ENCODE measurements at places on chromosomes 6 and 20.

GRCh38 chr6:131936156-131936555 is 15.0 kb downstream of the CCN2 start:
- no peak for DNase-seq

- DNase-seq = no peak
Measured at GRCh38 chr6:76439811-76440210, 367.3 kb upstream of the IMPG1 start.

DNA sequence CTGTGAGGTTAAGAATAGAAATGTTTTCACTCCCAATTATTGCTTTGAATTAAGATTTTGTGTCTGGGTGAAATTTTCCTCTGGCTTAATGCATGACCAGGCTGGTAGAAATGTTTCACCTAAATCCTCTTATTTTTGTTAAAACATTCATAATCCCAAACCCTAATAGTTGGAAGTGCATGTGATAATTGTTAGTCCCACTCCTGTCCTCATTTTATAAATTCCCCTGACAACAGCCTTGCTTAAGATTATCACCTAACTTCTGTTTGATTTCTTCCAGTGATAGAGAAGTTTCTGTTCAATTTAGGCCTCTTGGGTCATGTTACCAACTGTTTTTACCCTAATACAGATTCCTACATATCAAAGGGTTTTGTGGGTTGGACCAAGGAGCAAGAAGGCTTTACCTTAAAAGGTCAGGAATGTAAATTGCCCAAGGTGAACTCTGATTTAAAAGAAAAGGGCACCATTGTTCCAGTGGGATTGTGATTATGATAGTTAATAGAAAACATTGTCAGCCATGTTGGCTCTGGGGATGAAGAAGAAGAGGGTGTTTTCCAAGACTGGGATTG is 158.7 kb upstream of the CENPW start:
- no peak for DNase-seq

DNA sequence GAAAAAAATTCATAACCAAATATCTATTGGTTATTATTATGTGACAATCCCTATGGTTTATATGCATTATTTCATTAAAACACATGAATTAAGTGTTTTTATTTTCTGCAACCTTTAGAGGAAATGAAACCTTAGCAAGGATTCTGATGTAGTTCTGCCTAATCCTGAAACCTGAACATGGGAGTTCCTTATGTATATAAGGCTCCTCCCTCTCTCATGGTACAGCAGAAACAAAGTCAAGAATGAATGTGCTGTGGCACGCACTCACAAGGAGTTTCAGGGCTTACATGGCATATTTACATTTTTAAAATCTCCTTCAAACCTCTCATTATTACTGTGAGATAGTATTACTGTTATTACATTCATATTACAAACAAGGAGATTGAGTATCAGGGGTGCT is 426.4 kb upstream of the CITED2 start:
- no peak for DNase-seq

DNA sequence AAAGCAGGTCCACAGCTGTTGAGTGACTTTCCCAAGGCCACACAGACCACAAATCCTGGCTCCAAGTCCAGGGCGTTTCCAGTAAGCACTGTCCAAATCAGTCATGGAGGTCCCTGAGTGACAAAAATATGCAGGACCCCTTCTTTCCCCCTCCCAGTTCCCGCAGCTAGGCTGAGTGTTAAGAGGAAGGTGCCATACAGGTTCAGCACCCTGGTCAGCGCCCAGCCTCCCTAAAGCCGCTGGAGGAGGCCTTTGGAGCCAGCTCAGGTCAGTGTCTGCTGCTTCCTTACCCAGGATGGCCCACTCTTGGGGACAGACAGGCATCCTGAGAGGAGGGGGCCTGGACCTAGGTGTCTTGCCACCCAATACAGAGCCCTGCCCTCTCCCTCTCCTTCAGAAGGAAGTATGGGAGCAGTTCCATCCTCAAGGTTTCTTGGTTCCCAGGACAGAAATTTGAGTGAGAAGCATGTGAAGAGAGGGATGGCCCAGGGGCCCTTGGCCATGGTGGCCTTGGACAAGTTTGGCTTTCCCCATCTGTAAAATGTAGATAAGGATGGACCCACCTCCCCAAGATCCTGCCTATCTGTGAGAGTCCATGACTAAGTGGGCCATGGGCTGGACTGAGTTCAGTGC is 13.2 kb downstream of the TMEM74B start:
- DNase-seq = no peak

GRCh38 chr6:138087593-138088325 is 19.5 kb downstream of the PERP start:
- DNase-seq = no peak

DNA sequence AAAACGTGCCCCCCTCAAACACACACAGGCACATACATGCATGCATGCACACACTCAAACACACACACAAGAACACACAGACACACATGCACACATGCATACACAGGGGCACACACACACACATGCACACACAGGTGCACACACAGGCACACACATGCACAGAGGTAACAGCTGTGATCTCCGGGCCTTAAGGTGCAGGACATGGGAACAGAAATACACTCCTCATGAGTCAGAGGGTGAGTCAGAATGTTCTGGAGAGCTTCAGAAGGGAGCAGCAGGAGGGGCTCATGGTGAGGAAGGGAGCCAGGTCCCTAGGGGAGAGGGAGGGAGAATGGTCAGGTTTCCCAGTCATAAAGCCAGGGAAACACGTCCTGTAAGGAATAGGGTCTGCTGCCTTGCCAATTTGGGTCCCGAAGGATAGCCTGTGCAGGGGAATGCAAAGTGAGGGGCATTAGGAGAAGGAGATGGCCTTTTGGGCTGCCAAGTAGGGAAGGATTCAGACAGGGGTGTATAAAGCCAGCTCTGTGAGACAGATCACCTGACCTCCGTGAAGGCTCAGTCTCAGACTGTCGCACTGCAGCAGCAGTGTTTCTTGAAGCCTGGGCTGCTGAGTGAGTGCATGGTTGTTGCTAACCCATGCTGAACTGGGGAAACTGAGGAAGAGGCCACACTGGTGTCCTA is 123.9 kb downstream of the MAFB start:
- DNase-seq = no peak

DNA sequence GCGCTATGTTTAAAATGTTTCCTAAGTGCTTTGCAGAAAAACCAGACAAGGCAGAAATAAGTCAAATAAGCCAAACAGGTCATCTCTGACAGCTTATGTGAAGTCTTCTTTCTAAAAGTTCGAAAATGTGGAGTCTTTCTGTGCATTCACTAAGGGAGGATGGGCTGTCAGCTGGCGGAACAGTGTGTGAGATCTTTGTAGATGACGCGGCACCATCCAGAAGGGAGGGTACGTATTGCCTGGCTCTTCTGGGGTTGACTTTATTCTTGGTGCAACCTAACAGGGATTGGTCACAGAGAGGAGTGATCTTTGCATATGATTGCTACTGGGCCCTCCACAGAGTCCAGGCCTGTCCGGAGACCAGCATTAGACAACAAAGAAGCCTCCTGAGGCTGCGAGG is 114.5 kb upstream of the EDN1 start:
- no peak for DNase-seq

DNA sequence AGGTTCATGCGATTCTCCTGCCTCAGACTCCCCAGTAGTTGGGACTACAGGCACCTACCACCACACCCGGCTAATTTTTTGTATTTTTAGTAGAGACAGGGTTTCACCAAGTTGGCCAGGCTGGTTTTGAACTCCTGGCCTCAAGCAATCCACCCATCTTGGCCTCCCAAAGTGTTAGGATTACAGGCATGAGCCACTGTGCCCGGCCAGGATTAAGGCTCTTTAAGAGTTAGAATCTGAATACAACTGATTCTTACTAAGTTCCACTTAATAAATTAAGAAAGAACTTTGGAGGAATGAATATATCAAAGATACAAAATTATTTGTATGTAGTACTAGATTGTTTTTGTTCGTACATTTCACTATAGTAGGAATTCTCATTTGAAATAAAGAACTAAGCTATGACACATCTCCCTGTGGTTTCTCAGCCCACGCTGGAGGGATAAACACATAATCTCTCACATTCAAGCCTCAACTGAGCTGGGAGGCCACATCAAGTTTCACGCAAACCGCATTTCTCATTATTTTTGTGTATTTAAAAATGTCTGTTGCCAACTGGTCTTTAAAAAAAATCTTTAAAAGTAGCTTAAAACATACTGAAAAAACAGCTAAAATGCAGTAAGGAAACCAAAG is 34.2 kb downstream of the DTNBP1 start:
- DNase-seq = no peak

- DNase-seq = no peak
Measured at GRCh38 chr20:47392721-47393073, 36.2 kb upstream of the ZMYND8 start.

DNA sequence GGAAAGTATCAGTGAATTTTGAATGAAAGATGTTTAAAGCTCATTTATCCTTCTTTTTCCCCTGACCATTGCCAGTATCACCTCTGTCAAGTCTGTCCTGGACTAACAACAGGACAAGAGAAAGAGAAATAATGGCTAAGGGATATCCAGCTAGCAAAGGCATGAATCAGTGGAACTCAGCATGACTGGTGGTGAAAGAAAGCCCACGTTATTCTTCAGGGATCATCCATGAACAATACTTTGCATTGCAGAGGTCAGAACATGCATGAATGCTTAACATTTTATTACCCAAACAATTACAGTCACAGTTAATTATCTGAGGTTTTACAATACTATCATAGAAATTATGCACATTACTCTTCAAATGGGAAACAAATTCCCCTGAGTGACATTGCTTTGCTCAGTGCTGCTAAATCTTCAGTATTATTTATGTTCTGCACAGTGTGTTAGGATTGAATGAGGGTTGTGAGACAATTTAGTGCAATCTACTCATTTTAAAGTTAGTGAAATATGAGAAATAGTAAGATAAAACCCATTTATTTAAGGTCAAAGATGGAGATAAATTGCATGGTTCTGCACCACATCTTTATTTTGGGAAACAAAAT is 350.7 kb downstream of the KHDRBS2 start:
- no peak for DNase-seq
